ENCODE measurements at places on chromosomes 7 and 10. TPM values are rescaled to one million over a fixed set of nuclear protein-coding genes. Genes with fewer than 3 reads are reported as not detected.
A peak's percentile ranks its signal among the peaks of the same experiment; 100 is the strongest.

- DNase-seq, result no peak
Observed at GRCh38 chr7:77879272-77879671, 80.7 kb downstream of the PHTF2 start.

Gene ICA1
- total RNA-seq, result not detected

- no peak for DNase-seq
Observed at GRCh38 chr10:21488957-21489446, 36.5 kb downstream of the SKIDA1 start.

GRCh38 chr7:64637521-64638445 lies 28.1 kb upstream of the ZNF107 start:
- no peak for DNase-seq

DNA sequence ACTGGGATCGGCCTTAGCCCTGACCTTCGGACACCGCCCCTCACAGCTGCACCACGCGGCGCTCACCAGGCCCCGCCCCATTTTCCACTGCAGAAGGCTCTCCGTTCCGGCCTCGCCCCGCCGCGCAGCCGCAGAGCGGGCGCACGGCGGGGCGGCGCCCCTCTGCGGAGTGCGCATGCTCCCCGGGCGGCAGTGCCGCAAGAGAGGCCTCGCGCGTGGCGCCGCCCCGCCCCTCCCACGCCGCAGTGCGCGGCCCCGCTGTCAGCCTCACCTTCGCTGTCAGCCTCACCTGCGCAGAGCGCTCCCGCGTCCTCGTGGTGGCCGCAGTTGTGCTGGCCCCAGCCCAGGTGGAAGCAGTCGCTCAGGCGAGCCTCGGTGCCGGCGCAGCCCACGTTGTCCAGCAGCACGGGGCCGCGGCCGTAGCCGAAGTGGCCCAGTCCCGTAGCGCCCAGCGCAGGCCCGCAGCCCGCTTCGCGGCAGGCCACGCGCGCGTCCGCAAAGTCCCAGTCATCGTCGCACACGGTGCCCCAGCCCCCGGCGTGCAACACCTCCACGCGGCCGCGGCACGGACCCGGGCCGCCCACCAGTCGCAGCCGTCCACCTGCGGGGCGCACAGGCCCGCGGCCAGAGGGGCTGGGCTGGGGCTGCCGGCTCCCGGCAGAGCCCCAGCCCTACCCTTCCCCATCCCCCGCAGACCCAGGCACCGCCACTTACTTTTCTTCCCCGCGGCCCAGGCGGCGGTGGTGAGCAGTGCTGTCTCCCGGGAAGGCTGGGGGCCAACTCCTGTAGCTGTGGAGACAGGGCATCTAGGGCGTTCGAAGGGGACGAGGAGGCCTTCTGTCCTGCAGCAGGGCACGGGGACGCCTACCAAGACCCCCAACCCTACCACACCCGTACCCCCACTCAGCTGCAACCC lies 16.1 kb downstream of the SSC4D start:
- peak; percentile 94 for DNase-seq

- DNase-seq, result no peak
Observed at GRCh38 chr10:12943425-12943824, 58.1 kb downstream of the CCDC3 start.

Gene DOCK4
- total RNA-seq, result 5.3 TPM

DNA sequence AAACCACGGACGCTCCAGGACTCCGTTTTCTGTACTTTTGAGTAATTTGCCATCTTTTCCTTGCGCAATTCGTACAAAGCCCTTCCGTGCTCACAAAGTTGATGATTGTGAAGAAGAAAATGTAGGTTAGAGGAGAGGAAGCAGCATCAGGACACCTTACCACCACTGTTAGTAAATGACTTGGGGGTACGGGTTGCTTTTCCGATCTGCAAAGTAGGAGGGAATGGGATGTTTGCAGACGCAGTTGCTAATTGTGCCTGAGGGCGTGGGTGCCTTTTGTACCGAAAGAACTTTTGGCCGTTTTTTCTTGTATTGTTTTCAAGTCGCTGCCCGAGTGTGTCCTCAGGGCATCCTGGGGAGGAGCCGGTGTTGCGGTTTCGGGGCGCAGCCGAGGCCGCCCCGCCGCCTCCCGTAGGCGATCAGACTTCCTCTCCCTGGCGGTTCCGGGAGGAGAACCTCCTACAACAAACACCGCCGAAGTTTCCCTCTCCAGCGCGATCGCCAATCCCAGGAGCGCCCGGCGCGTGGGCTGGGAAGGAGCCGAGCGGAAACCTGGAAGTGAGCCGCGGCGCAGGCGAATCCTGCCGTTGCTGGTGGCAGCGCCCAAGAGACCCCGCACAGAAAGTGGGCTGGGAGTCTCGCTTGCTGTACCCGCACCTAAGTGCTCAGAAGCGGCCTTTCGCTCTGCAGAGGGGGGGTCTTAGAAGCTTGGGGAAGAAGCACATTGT lies 1.0 kb downstream of the PRR15 start:
- peak; percentile 26 for DNase-seq

Gene PON1
- total RNA-seq, result not detected

DNA sequence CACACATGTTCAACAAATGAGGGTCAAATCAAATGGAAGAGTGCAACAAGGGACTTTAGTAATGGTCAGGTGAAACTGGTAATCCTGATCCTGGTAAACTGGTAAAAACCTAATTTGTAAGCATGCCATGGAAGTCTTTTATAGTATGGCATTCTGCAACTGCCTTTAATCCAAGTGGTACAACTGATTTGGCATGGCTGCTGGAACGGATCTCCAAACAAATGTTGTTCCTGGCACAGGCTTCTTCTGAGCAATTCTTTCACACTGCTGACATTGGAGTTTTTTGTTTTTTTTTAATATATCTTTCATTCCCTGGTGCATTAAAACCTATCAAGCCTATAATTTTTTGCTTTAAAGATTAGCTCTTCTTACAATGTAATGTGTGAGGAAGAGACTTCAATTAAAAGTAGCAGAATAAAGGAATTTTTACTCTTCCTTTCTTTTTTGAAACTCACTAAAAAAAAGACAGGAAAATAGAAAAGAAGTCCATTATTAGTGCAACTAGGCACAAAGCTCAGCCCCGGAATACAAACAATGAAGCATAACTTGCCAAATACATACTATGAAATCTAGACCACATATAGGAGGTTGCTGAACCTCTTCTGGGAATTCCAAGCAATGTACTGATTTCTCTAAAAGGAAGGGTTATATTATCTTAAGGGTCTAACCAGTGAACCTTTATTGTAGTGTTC lies 79.3 kb upstream of the OIT3 start:
- no peak for DNase-seq

DNA sequence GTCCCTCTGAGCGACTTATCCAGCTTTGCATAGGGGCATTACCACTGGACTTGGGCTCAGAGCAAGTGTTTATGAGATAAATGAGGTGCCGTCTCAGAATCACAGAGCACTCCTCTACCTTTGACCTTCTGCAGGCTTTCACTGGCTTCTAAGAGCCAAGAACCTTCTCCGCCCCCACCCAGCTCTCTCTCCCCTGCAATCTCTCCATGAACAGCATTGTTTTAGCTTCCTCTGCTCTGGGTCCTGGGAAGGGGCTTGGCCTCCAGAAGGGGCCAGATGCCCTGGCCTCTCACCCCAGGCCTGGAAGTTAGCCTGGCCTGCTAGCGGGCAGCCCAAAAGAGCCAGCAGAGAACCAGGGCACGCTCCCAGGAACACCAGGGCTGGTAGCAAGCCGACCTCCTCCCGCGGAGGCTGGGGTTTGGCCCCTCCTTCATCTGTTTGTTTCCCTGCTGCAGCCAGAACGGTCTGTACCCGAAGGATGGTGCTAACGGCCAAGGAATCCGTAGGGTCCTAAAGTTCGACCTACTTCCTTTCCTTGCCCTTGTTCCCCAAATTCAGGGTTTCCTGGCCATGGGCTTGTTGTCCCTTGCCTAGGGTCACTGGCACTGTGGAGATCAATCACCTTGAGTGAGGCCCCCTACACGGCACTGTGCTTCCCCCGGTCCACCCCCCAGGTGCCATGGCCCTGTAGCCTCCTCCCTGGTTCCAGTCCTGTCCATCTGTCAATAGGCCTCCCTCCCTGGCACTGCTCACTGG lies 18.7 kb upstream of the DDIT4 start:
- peak; percentile 49 for DNase-seq

Gene PRKCQ
- 0.15 TPM for total RNA-seq

GRCh38 chr7:99551334-99551733 lies 580 bp downstream of the FAM200A start:
- DNase-seq, result no peak

- no peak for DNase-seq
Observed at GRCh38 chr10:116055252-116055916, 217.6 kb downstream of the GFRA1 start.

DNA sequence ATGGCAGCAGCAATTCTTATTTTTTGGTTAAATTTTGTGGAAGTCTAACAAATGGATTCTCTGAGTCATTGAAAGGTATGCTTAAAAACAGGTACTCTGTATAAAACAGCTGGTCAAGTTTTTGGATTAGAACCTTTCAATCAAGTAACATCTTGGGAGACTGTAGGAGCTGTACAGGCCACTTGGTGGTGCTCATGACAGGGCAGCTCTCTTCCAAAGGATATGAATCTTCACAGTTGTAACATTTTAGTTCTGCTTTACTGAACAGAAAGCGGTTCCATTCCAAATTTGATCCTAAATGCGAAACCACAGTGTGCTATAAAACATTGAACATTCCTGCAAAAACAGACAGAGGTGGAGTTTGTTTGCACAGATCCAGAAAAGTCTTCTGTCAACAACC lies 44.5 kb upstream of the AGR3 start:
- DNase-seq, result peak; percentile 41

GRCh38 chr7:155298288-155298833 lies 683 bp downstream of the INSIG1 start:
- DNase-seq, result no peak

GRCh38 chr7:101935521-101936141 lies 118.2 kb downstream of the CUX1 start:
- no peak for DNase-seq

- no peak for DNase-seq
Observed at GRCh38 chr7:93882468-93882867, 8.1 kb downstream of the TFPI2 start.

- DNase-seq, result no peak
Observed at GRCh38 chr7:47572094-47572445, 9.8 kb downstream of the TNS3 start.

GRCh38 chr10:80141696-80142460 lies 9.3 kb downstream of the PLAC9 start:
- DNase-seq, result no peak

GRCh38 chr10:23310404-23310803 lies 34.2 kb downstream of the C10orf67 start:
- no peak for DNase-seq

GRCh38 chr7:135728136-135728669 lies at the start of gene SLC13A4:
TSS of gene SLC13A4 (minus strand) at chr7:135728186. CDS start at chr7:135727496, 690 bp downstream.
- no peak for DNase-seq
